ENCODE measurements at places on chromosomes 4 and X.

DNA sequence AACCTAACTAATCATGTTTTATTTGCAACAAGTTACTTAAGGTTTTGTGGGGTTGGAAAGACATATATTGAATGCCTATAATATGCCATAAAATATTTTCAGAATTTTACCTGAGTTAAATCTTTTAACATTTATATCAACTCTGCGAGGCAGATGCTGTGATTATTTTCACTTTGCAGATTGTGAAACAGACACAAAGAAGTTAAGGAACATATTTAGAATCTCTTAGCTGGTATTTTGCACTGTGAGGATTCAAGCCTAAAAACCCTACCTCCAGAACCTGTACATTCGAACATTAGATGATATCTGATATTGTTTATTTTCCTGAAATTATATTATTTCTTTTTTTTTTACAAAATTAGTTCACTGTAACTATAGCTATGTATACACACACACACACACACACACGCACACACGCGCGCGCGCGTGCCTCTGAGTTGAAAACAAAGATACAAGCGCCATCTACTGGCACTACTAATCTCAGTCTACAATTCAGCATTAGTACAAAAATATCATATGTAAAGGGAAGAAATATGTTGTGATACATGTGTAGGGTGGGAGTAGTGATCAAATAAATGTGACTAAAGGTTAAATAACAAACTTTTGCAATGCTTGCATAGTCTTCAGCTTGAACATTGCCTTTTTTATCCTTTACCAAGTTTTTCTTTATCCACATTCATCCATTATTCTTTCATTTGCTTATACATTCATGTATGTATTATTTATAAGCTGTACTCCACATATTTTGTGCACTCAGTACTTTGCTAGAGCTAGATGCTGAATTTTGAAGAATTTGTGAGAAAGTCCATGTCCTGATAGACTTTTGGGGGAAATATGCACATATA is 61.5 kb downstream of the ANXA10 start:
- peak; percentile 65 for DNase-seq

GRCh38 chr4:102578819-102579218 is 77.7 kb downstream of the NFKB1 start:
- DNase-seq = no peak

GRCh38 chrX:112835019-112835418 is 5.6 kb downstream of the AMOT start:
- no peak for DNase-seq

DNA sequence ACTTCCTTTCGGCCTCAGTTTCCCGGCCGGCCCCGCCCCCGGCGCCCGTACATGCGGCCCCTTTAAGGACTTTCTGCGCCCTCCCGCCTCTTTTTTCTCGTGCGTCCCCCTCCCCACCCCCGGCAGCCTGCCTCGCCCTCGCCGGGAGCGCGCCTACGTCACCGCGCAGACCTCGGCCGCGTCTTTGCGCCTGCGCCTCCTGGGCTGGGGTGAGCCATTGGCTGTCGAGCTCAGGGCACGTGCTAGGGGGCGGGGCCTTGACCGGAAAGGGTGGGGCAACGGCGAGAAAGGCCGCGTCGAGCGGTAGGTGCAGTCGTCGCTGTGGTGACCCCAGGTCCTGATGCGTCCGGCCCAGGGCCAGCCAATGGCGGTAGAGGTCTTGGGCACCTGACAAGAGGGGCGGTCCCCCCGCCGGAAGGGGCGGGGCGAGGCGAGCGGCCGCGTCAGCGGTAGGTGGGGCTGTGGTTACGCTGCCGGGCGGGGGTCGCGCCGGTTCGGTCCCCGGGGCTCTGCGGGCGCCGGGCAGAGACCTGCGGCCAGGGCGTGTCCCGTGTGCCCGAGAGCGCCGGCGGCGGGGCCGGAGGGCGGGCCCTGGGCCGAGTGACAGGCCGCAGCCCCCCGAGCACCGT is at the start of gene UVSSA:
UVSSA (plus strand) TSS at position 428 of the 629 bp plus-strand sequence. CDS start 884 bp downstream, outside the sequence.
- DNase-seq = peak; percentile 92

DNA sequence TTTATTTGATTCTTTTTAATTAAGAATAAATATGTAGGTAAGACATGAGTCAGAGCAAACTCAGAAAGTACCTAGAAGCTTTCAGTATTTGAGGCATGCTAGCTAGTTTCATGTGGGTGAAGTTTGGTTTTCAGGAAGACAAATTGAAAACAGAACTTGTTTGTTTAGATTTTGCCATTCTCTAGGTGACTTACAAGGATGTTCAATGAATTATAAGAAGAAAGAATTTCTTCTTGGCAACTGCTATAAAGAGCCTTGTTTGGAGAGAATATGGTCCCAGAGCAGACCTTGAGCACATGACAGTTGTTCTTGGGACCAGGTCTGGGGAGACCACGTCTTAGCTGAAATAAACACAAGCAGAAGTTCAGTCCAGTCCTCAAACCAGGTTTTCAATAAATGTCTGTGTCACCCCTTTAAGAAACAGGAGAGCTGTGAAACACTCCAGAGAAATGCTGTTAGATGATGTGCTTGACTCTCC is 38.0 kb upstream of the IL21 start:
- DNase-seq = no peak

DNA sequence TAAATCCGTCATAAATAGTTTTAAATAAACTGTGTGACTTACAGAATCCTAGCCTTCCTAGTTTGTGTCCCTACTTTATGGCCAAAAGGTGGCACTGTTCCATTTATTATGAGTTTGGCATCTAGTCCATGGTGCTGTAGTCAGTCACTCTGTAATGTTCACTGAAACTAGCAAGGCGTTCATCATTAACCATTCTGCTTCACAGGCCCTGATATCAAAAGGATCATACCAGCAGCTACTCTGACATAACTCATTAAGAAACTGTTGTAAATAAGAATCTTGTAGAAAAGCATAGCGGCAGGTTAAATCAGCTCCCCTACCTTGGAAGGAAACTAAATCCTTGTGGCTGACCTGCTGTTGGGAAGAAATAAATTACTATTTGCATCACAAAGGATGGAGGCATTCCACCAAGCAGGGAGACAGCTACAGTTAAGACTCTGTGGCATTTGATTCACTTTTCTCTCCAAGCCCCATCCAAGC is 919.6 kb upstream of the DIAPH2 start:
- peak; percentile 50 for DNase-seq

GRCh38 chr4:121096629-121097028 is 24.3 kb upstream of the NDNF start:
- DNase-seq = peak; percentile 22

- no peak for DNase-seq
These were observed 55.2 kb downstream of the AREG start for GRCh38 chr4:74499986-74500781.

DNA sequence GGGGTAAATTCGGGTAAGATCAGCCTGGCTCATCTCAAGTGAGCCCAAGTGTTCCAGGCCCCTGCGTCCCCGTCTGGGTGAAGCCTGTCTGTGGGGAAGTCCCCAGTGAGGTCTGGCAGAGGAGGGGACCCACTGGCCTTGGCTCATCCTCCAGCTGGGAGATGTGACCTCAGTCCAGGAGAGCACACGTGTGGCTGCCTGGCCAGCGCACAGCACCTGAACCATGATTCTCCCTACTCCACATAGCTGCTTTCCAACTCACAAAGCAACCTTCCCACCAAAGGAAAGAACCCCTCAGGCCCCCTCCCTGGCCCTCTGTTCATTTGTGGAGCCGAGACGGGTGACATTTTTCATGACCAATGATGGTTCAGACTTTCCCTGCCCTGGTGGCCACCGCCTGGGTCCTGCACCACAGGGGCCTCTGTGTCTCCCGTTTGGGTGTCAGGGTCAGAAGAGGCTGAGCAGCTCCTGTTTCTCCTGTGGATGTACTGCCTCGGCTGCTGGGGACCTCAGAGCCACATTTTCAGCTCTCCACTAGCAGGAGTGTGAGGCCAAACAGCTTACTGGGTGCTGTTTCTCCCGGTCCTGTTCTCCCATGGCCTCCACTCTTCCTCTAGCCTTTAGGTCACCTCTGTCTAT is 111.4 kb downstream of the CPZ start:
- no peak for DNase-seq

GRCh38 chr4:6891436-6892170 is 18.0 kb upstream of the TBC1D14 start:
- no peak for DNase-seq

GRCh38 chr4:18138076-18138665 is 116.6 kb upstream of the LCORL start:
- DNase-seq = no peak

- no peak for DNase-seq
These were observed 72.0 kb downstream of the FAT1 start for GRCh38 chr4:186651624-186652023.

- DNase-seq = no peak
These were observed 618.6 kb downstream of the CENPC start for GRCh38 chr4:66926687-66927086.

- DNase-seq = no peak
These were observed 104.9 kb upstream of the PSAPL1 start for GRCh38 chr4:7539659-7540058.

DNA sequence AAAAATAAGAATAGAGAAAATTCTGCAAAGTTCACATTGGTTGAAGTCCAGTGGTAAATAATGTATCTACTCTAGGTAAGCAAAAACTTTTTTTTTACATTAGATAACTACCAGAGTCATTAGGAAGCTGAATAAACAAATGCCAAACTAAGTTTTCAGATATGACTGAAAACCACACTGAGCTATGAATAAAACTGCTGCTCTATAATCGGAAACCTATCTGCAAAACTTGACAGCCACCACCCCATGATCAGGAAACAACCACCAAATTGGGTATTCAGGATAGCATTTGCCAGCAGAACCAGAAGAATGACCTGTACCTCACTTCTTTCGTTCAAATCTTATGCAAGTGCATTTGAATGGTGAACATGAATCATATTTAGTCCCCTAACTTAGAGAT is 173.0 kb upstream of the TET2 start:
- DNase-seq = no peak

- no peak for DNase-seq
These were observed 472.7 kb downstream of the IDS start for GRCh38 chrX:149032449-149032848.

GRCh38 chr4:4323705-4324534 is 33.9 kb downstream of the ZBTB49 start:
- DNase-seq = no peak

- no peak for DNase-seq
These were observed 42.4 kb downstream of the DCUN1D4 start for GRCh38 chr4:51885363-51885762.

GRCh38 chrX:131288188-131288587 is 918 bp downstream of the IGSF1 start:
- no peak for DNase-seq

- no peak for DNase-seq
These were observed 129.1 kb downstream of the EGF start for GRCh38 chr4:110041735-110042134.

DNA sequence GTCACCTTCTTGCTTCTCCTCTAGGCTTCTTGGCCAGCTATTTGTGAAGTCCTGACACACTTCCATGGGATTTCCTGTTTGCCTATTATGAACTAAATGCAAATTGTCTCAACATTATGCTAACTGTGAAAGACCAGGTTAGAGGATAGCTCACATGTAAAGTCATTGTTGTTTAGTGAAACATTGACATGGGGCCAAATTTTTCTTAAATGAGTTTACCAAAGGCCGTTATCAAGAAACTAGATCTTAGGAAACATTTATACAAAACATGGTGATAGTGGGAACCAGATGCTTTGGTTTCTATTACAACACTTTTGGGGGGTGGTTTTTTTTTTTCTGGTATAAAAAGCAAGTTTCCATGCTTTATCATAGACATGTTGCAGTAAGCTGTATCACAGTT is 466.8 kb upstream of the FAM241A start:
- DNase-seq = no peak

GRCh38 chrX:116194649-116195048 is 24.1 kb downstream of the AGTR2 start:
- no peak for DNase-seq

DNA sequence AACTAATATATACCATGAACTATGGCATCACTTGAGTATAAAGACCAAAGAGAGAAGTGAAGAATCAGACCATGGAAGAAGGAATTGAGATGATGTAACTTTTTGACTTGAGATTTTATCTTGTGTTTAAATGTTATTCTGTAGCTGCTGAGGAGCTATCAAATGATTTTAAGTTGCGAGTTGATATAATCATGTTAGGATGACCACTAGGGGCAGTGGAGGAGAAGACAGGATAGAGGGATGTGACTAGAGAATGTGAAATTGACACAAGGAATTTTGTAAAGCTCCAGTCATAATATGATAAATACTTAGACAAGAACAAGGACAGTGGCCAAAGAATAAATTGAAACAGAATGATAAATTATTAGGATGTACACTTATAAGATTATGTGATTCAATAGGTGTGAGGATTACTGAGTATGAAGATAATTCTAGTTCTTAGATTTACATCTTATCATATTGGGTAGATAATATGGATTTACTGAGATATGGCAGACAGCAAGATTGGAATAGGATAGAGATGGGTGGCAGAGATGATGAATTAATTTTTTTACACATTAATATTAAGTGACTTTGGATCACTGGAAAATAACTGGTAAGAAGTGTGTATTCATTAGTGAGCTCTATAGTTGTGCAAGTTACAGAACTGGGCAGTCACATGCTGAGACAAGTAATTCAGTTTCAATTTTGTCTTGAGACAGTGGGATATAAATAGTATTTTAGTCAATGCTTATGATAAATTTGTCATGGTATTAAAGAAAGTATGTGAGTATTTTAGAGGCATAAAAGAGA is 816.0 kb upstream of the PCDH10 start:
- no peak for DNase-seq

- no peak for DNase-seq
These were observed 37.8 kb upstream of the CAPN6 start for GRCh38 chrX:111308039-111308438.

DNA sequence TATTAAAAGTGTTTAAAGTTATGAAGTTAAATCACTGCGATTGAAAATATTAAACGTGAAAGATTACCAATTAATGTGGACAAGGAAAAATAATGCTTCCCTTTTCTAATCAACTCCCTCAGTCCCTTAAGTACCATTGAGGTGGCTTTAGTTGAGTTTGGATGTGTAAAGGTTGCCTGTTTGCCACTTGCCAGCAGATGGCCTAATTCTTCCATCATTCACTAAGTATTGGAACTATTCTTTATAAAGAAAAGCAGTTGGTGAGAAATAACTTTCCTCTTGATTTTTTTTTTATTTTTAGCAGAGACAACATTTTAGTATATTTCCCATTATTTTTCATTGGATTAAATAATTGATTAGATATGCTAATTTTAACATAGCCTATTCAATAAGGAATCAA is 295.9 kb upstream of the TACR3 start:
- DNase-seq = peak; percentile 22

- no peak for DNase-seq
These were observed 29.0 kb downstream of the HAND2 start for GRCh38 chr4:173500841-173501591.

- no peak for DNase-seq
These were observed 1.0 kb downstream of the IDUA start for GRCh38 chr4:987624-988513.

DNA sequence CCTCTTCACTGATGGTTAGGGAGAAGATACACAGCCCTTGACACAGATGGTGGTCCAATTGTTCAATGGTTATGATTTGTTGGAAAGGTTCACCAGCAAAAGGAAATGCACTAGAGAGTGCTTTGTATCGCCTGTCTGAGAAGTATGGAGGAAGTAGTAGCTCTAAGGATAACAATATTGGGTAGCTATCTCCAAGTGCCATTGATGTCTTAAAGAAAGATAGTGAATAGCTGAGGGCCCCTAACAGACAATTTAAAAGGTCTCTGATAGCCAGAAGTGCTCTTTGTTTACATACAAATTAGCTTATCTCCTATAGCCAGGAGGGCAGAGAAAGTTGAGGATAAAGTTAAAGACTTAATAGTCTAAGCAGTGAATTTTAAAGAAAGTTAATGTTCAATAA is 33.9 kb upstream of the BLTP1 start:
- DNase-seq = no peak

GRCh38 chrX:8914681-8915080 is 113.5 kb upstream of the FAM9A start:
- DNase-seq = no peak
